ENCODE measurements at places on chromosomes 11 and 22. TPM values are rescaled to one million over a fixed set of nuclear protein-coding genes. Genes with fewer than 3 reads are reported as not detected.

The CD3D gene
- not detected for total RNA-seq

The MPPED1 gene
- total RNA-seq, result not detected

The PDE2A gene
- total RNA-seq, result not detected

The THY1 gene
- 732 TPM for total RNA-seq

The DEUP1 gene
- total RNA-seq, result not detected
